Spleen (tissue), 13 donors: ENCODE measurements at places on chromosomes 2 and 18. TPM values are rescaled to one million over a fixed set of nuclear protein-coding genes. Genes with fewer than 3 reads are reported as not detected.

DNA sequence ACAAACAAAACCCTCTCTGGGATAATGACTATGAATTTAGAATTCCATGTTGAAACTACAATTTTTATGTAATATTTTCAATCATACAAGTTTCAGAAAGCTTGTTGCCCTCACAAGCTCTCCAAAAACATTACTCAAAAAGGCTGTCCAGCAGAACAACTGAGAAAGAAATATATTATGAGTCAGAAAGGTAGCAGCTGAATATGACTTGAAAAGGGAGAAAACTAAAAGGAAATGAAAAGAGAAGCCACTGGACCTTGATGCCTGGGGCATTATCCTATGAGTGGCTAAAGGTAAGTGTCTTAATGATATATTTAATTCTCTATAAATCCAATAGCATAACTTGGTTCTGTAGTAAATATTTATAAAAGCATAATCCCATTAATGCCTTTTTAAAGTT lies 61.8 kb downstream of the NXPH2 start:
- H3K4me1 ChIP-seq, result no peaks in the 10 kb centered on the region
- DNase-seq, result no peak
- H3K36me3 ChIP-seq, result no peaks in the 10 kb centered on the region
- no peak overlapping the region for H3K4me3 ChIP-seq
- H3K27ac ChIP-seq, result no peak overlapping the region

The C1GALT1C1L gene
- 0.28 TPM for polyA plus RNA-seq

DNA sequence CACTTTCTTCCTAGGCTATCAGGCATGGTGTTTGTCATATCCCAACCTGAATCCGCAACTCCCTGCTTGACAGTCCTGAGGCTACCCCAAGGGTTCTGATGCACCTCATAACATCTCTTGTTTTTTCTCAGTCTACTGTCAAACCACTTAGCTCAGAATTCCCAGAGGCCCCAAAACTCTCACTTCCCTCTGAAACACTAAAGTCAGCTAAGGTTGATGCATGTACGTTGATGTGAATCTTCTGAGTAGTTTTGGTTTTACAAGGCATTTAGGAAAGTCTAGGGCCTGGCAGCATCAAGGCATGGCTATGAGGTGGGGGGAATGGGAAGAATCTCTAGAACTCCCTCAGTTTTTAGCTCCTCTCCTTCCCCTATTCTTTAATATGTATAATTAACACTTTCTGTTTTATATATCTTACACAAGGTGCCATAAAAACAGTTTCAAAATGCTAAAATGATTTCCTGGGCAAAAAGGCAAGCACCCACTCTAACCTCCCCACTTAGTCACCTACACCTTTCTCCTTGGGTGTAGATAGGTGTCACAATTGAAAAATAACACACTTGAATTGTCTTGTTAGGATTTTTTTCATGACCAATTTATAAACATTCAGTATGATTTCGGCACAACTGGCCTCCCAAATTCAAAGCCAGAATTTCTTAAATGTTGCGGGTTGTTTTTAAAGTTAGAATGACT lies 71.4 kb upstream of the TANK start:
- H3K4me3 ChIP-seq, result no peak overlapping the region
- H3K27ac ChIP-seq, result peak overlapping the region; percentile 3
- no peak for DNase-seq

The VWA3B gene
- polyA plus RNA-seq, result not detected

DNA sequence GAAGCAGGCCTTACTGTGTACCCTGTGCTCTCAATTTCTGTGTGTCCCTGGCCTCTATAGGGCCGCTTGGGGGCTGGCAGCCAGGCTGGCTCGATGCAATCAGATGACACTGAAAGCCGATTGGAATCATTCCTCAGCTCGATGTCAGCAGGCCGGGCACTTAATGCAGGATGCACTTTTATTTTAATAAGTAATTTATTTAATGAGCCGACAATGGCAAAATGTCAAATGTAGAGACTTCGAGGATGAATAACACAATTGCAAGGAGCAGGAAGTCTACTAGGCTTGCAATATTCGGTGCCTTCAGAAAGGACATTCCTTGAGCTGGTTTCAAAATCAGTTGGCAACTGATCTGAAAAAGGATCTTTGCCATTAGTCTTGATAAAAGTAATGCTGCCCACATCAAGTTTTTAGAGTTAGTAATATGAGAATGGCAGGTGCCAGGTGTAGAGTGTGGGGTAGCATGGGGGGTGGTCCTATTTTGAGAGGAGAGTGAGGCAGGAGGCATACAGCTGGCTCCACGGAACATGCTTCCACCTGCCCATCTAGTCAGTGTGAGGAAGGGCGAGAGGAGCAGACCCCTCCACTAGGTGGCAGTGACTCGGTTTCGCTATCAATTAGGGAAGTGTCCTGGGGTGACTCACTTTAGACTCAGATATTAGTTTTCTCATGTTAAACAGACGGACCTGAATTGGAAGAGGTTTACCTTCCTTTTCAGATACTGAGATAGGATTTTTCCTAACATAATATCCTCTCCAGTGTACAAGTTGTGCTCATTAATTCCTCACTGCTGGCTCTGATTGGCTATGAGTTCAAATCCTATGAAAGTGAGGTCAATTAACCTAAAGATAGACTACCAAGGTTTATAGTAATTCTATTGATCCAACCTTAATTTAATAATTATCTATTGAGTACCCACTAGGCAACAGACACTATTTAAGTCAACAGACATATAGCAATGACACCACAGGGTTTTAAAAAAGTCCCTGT lies 80.9 kb downstream of the NABP1 start:
- H3K4me3 ChIP-seq, result no peak overlapping the region
- peaks cover 13% of the 10 kb centered on the region for H3K4me1 ChIP-seq
- peak; percentile 79 for DNase-seq
- peak overlapping the region; percentile 40 for H3K27ac ChIP-seq

The RNF144A gene
- polyA plus RNA-seq, result 12.5 TPM

The LONRF2 gene
- 0.11 TPM for polyA plus RNA-seq

GRCh38 chr18:48109961-48110493 lies 179.6 kb upstream of the SMAD2 start:
- no peaks in the 10 kb centered on the region for H3K36me3 ChIP-seq
- DNase-seq, result no peak
- H3K4me3 ChIP-seq, result no peak overlapping the region
- H3K27me3 ChIP-seq, result no peaks in the 10 kb centered on the region
- no peak overlapping the region for H3K27ac ChIP-seq
- peaks cover 25% of the 10 kb centered on the region for H3K4me1 ChIP-seq

The HNMT gene
- polyA plus RNA-seq, result 40.4 TPM

The GAD1 gene
- 0.16 TPM for polyA plus RNA-seq

DNA sequence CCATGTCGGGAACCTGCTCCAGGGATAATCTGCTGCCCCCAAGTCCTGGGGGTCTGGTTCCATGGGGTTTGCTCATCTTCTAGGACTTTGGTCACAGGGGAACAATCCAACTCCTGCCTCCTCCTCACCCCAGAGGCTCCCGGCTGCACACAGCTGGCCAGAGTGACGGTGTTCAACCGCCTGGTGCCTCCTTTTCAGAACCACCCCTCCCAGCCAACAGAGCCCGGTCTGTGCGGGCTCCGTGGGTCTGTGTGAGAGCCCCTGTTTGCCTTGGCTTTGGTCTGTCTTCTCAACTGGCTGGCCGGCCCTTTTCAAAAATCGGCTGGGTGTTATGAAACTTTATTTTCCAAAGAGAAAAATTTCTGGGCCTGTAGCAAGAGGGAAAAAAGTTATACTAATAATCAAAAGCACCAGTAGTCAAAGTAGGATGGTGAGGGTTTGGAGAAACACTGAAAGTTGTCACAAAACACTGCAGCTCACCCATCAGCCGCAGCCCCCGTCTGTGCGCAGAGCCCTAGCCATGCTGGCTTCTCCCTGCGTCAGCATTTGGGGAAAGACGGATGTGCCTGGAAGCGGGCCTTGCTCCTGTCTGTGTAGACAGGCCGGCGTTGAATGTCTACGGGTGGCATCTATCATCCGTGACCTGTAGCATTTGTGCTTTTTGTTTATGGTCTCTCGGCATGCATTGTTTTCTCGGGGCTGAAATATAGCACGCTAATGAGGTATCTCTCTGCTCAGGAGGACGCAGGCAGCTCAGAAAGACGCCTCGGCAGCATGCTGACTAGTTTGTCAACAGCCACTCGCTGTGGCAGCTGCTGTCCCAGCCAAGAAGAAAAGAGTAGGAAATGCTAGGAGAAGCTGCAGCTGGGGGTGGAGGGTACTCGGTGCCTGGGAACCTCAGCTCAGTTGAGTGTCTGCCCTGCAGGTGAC lies 138.6 kb downstream of the GLI2 start:
- no peaks in the 10 kb centered on the region for H3K36me3 ChIP-seq
- H3K4me1 ChIP-seq, result no peaks in the 10 kb centered on the region

GRCh38 chr2:152222975-152223637 lies 47.5 kb upstream of the STAM2 start:
- peaks cover 13% of the 10 kb centered on the region for H3K4me1 ChIP-seq
- no peak overlapping the region for H3K27ac ChIP-seq
- H3K27me3 ChIP-seq, result no peaks in the 10 kb centered on the region
- H3K36me3 ChIP-seq, result no peaks in the 10 kb centered on the region

DNA sequence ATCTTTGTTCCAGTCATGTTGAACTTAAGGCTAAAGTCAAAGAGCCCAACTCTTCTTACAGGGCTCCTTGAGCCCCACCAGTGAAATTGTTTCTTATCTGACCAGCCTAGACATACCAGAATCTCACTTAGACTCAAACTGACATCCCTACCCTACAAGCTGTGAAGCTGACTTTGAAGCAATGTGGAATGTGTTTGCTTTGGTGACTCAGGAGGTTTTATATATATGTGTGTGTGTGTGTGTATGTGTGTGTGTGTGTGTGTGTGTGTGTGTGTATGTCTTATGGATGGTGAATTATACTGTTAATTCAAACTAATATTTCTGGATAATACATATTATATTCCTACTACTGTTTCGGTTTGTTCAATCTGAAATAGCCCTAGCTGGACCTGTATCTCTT lies 67.3 kb downstream of the CAMKMT start:
- H3K27me3 ChIP-seq, result no peaks in the 10 kb centered on the region
- no peaks in the 10 kb centered on the region for H3K36me3 ChIP-seq
- H3K4me3 ChIP-seq, result no peak overlapping the region
- no peak overlapping the region for H3K27ac ChIP-seq
- H3K4me1 ChIP-seq, result peaks cover 5% of the 10 kb centered on the region

- no peaks in the 10 kb centered on the region for H3K36me3 ChIP-seq
- no peak for DNase-seq
Observed at GRCh38 chr2:217162533-217162932, 302.7 kb upstream of the TNP1 start.

DNA sequence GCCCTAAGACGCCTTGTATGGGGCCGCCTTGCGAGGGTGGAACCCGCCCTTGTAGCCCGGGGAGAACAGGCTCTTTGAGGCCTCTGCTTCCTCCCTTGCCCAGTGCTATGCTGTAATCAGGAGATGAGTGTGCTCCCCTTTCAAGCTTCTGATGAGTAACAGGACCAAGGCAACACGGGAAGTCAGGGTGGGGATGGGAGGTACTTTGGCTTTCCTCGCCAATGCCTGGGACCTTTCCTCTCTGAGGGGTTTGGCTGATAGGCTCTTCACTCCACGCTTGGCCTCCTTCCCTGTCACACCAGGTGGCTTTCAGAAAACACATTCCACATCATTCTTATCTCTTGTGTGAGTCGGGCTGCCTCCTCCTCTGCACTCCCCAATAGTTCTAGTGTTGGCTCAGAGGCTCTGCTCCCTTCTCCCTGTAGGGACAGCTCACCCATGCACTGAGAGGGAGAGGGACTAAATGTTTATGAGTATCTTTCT lies 223.7 kb upstream of the TRIB2 start:
- H3K27me3 ChIP-seq, result no peaks in the 10 kb centered on the region
- no peak overlapping the region for H3K4me3 ChIP-seq
- H3K27ac ChIP-seq, result no peak overlapping the region
- no peak for DNase-seq
- peaks cover 7% of the 10 kb centered on the region for H3K4me1 ChIP-seq

GRCh38 chr2:80019571-80020460 lies 284.7 kb downstream of the LRRTM1 start:
- H3K36me3 ChIP-seq, result no peaks in the 10 kb centered on the region
- no peaks in the 10 kb centered on the region for H3K27me3 ChIP-seq
- no peak overlapping the region for H3K4me3 ChIP-seq
- no peaks in the 10 kb centered on the region for H3K4me1 ChIP-seq
- H3K27ac ChIP-seq, result no peak overlapping the region
- no peak for DNase-seq

- no peak overlapping the region for H3K27ac ChIP-seq
- no peaks in the 10 kb centered on the region for H3K4me1 ChIP-seq
- no peak overlapping the region for H3K4me3 ChIP-seq
- H3K36me3 ChIP-seq, result no peaks in the 10 kb centered on the region
Observed at GRCh38 chr2:114784890-114785583, 342.6 kb downstream of the DPP10 start.

The CACNB4 gene
- 0.14 TPM for polyA plus RNA-seq

The C18orf54 gene
- polyA plus RNA-seq, result 0.97 TPM

The MYO5B gene
- 1.7 TPM for polyA plus RNA-seq

- H3K4me3 ChIP-seq, result no peak overlapping the region
- no peaks in the 10 kb centered on the region for H3K36me3 ChIP-seq
- H3K27me3 ChIP-seq, result no peaks in the 10 kb centered on the region
- no peak overlapping the region for H3K27ac ChIP-seq
- H3K4me1 ChIP-seq, result no peaks in the 10 kb centered on the region
Observed at GRCh38 chr2:23541503-23542229, 156.7 kb downstream of the KLHL29 start.

DNA sequence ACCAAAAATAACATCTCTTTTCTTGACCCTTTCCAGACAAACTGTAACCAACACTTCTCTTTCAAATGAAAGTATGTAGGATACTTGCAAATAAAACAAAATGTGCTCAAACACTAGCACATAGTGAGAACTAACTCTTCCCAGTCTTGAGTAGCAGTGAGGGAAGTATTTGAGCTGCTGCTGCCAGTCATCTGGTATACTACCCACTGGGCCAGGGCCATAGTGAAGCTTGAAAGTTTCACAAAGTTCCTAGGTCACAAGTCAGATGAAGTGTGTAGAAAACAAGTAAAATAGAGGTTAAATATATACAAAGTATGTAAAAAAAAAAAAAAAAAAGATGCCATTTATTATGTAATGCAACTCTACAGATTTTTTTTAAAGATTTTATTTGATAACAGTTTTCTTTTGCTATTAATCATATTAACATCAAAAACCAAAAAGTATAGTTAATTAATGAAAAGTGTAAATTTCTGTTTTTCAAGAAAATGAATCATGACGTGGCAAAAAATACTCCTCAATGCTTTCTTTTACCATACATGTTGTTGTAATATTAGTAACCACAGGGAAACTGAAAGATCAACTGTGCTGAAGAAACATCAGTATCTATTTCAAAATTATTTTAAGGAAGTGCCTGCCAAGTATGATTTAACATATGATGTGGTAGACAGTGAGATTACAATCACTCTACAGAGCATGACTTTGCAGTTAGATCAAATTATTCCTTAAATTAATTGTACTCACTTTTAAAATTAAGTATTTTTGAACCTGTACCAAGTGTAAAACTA lies 21.6 kb upstream of the TRIB2 start:
- no peaks in the 10 kb centered on the region for H3K27me3 ChIP-seq
- no peak overlapping the region for H3K4me3 ChIP-seq
- no peaks in the 10 kb centered on the region for H3K36me3 ChIP-seq
- no peaks in the 10 kb centered on the region for H3K4me1 ChIP-seq
- no peak overlapping the region for H3K27ac ChIP-seq
- DNase-seq, result no peak

The IL36G gene
- not detected for polyA plus RNA-seq

GRCh38 chr2:30628341-30628740 lies 178.9 kb downstream of the CAPN13 start:
- no peak overlapping the region for H3K4me3 ChIP-seq
- H3K4me1 ChIP-seq, result no peaks in the 10 kb centered on the region
- H3K27ac ChIP-seq, result no peak overlapping the region
- no peaks in the 10 kb centered on the region for H3K27me3 ChIP-seq
- DNase-seq, result no peak
